ENCODE measurements at places on chromosomes 11 and 22.

- no peak for DNase-seq
Observed at GRCh38 chr11:131816051-131816450, 445.6 kb downstream of the NTM start.

DNA sequence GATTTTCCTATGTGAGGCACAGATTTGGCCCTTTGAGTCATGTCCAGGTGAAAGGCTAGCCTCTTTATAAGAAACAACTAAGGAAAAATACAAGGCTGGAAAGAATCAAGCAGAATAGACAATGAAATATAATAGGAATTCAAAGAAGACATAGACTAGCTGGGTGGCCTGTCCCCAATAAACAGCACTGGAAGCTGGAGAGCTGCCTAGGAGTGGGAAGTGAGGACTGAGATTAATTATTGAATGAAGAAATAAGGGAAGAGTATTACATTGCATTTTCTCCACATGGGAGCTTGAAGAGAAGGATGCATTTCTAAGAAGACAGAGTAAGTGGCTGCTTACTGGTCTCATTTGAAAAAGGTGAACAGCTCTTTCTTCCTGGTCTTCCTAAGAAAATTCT, 100.0 kb downstream of the CCDC34 start:
- DNase-seq: no peak

DNA sequence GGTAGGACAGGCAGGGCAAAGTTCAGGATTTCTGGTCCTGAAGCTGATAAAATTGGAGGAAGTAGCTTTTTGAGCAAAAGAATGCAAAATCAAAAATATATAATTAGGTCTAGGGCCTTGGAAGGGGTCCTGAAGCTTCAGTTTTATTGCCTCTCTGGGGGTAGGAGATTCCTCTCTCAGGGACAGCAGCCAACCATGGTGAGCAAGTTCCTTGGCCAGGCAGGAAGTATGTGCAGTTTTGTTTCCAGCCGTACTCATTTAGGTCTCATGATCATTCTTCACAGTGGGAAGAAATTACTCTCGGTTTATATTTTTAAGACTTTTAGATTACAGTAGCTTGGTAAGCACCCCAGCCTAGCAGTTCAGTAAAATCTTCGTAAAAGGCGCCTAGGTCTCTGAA, 2.9 kb upstream of the RAB38 start:
- DNase-seq: no peak

- no peak for DNase-seq
Observed at GRCh38 chr11:77879218-77879617, 58.3 kb downstream of the AAMDC start.

GRCh38 chr11:31645747-31646146, 136.2 kb downstream of the ELP4 start:
- DNase-seq: no peak

DNA sequence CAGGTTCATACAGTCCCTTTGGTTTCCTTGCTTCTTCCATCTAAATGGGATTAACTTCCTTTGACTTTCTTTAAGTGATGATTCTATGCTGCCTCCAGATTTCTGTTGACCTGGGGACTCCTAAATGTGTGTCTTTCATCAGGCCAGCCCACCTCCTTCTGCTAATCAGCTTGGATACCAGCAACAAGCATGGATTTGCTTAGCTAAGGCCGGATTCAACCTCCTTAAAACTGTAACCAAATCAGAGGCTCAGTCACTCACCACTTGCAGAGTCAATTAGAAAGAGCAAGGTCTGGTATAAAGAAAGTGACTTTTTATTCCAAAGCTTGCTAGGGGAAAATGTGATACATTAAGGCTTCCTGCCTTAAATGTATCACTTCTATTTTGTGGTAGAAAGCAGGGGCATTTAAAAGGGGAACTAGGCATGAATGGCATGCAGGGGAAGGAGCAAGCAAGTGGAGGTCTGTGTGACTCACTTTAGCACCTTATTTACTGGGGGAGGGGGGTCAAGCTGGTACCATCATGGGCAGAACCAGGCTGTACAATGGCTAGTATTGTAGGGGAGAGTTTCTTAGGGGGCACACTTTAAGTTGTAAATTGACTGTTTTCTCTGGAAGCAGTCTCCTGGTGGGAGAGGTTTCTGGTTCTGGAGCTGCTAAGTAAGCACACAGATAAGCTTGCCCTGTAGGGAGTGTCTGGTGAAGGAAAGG, 239.0 kb upstream of the PDGFD start:
- no peak for DNase-seq
